ENCODE measurements at places on chromosomes 12 and 14.

DNA sequence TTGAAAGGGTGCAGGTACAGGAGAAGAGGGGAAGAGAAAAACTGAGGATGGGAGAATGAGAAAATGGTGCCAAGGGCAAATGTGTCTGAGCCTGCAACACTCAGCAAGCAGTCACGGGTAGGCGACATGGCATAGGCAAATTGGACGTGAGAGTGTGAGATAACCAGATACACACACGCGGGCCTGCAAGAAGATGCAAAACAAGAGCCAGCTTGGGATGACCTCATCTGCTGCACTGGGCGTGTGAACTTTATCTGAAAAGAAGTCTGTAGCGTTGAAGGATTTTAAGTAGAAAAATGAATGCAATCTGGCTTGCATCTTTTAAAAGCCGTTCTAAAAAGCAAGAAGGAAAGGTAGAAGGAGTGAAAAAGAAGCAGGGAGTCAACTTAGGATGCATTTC, 160.4 kb downstream of the NTF3 start:
- no peak for DNase-seq

- DNase-seq, result no peak
Observed at GRCh38 chr12:121793440-121793837, at the start of gene RHOF. Gene RHOF (minus strand): TSS chr12:121793688. CDS start chr12:121793633, 55 bp downstream.

DNA sequence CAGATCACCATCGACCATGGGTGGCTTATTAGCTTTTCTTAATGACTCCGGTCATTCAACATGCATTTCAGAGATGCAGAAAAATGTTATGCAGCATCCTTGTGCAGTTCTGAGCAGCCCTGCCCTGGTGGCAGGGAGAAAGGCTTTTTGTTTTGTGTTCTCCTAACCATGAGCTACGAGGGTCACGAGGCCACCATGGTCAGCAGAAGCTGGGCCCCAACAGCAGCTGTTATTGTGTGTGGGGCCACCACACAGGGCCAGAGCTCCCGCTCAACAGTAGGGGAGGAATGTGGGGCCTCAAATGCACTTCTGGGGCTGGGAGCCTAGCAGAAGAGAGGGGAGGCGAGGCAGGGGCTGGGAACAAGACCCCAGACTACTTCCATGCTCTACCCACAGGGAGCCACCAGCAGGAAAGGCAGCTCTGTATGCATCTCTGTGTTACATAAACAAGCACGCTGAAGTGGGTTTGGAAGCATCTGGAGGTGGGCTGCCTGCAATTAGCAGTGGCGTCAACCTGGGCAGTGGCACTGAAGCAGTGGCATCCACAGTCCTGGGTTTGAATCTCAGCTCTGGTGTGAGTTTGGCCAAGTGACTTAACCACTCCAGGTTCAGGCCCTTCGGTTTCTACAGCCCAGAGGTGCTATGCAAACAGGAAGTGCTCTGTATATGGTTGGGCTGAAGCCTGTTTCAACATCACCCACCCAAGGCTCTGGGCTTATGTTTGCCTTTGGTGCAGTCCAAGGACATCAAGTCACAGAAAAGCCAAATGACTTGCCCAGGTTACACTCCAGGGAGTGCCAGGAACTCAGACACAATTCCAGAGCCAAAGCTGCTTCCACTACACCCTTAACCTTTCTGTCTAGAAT, 16.3 kb downstream of the GLTP start:
- no peak for DNase-seq

DNA sequence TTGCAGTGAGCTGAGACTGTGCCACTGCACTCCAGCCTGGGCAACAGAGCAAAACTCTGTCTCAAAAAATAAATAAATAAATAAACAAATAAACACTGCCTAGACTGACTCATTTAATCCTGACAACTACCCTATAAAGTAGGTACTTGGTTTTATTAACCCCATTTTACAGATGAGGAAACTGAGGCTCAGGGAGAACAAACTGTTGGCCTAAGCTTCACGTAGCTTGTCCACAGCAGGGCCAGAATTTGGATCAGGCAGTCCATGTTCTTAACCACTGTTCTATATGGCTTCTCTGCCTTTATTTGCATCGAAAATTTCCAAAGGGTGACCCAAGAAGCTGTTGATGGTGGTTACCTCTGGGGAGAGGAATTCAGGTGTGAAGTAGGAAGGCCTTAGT, 5.7 kb upstream of the POP5 start:
- DNase-seq, result no peak

- no peak for DNase-seq
Observed at GRCh38 chr14:99572173-99572999, 31.6 kb downstream of the CCDC85C start.

- no peak for DNase-seq
Observed at GRCh38 chr12:61916831-61917230, 343.4 kb upstream of the USP15 start.

GRCh38 chr14:65431951-65432350, 19.4 kb downstream of the FUT8 start:
- no peak for DNase-seq

- no peak for DNase-seq
Observed at GRCh38 chr14:64824471-64824870, 55.2 kb downstream of the SPTB start.

DNA sequence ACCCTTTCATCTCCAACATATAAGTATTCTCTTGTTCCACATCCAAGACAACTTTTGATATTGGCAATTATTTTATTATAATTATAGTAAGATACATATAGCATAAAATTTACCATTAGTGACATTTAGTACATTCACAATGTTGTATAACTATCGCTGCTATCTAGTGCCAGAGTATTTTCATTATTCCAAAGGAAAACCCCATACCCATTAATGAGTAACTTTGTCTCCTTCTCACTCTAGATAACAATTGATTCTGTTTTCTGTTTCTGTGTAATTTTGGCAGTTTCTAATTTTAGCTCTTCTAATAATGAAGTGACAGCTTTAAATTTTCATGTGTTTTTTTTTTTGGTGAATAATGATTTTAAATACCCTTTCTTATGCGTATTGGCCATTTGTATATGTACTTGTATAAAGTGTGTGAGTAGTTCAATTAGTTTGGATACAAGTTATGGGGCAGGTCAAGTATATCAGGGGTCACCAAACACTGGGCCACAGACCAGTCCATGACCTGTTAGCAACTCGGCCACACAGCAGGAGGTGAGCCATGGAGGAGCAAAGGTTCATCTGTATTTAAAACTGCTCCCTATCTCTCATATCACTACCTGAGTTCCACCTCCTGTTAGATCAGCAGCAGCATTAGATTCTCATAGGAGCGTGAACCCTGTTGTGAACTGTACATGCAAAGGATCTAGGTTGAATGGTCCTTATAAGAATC, 97.2 kb upstream of the SYT1 start:
- no peak for DNase-seq

GRCh38 chr12:64352181-64352580, 38.4 kb downstream of the C12orf56 start:
- DNase-seq, result no peak

DNA sequence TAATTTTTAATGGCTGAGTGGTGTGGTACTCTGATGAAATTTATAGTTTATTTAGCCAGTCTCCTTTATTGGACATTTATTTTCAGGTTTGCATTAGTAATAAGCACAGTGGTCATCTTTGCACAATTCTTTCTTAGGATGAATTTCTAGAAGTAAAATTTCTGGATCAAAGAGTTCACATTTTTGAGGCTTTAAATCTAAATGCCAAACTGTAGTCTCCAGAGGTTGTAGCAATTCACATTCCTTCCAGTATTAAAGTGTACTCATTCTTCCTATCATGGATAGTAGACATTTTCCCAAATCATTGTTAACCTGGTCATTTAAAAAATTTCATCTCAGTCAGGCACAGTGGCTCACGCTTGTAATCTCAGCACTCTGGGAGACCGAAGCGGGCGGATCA, 24.8 kb downstream of the SLC39A9 start:
- no peak for DNase-seq

- no peak for DNase-seq
Observed at GRCh38 chr12:84313323-84313675, 599.3 kb downstream of the SLC6A15 start.

- no peak for DNase-seq
Observed at GRCh38 chr12:67710582-67710981, 62.0 kb downstream of the DYRK2 start.

GRCh38 chr12:24709216-24709615, 239.7 kb downstream of the BCAT1 start:
- DNase-seq, result no peak

GRCh38 chr12:104855599-104855998, 102.5 kb downstream of the SLC41A2 start:
- DNase-seq, result no peak

- no peak for DNase-seq
Observed at GRCh38 chr12:98059659-98060343, 455.6 kb upstream of the TMPO start.

DNA sequence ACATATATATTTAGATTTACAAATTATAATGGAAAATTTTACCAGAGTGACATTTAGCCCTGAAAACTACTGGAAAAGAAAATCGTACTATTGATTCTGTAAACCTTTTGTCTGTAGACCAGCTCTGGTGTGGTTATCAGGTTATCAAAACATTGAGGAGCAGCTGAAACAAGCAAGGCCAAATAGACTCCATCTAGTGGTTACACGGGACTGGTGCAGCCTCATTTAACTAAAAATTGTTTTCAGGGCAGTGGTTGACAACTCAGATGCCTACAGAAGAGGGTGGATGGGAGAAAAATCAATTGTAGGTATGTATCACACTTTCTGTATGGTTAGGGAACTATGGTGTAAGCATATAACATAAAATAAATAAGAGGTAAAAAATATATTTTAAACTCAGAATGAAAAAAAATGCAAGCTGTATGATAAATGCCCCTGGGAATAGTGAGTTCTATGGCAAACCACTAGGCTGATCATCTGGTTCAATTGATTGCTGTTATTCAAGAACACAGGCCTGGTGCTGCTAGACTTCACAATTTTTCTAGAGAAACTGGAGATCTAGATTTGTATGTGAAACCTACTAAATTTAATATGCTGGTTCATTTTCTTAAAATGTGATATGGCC, 51.2 kb downstream of the ACSS3 start:
- no peak for DNase-seq

GRCh38 chr14:37202265-37202664, 4.5 kb downstream of the MIPOL1 start:
- DNase-seq, result no peak

DNA sequence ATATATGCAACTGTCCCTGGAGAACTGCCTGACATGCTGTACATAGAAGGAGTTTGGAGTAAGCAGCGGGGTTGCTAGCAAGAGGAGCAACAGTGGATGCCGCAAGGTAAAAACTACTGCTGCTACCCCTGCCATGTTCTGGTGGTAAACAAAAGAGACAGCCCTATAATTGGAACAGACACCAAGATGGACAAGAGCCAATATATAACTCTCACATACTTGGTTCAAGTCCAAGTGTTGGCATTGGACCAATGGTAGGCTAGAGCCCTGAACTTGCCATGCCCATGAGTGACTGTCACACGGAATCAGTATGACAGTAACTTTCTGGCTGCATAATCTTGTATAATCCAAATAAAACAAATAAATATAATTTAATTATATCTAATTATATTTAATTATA, 13.7 kb downstream of the ATXN7L3B start:
- no peak for DNase-seq

DNA sequence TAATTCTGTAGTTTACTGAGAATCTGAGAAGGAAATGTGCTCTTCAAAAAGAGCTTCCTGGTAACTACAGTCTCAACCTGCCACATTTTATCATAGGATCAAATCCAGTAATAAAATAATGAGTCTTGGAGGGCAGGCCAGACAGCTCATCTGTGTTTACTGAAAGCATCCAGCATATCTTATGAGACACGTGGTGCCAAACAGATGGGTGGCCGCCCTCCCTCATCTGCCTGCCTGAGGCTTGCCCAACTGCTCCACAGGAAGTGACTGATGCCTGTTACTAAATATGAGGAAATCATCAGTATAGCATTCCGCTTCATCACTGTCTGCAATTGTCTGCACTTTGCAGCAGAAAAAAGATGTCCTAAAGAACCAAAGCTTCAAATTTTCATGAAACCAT, 13.5 kb downstream of the DHRS7 start:
- DNase-seq, result peak; percentile 37

DNA sequence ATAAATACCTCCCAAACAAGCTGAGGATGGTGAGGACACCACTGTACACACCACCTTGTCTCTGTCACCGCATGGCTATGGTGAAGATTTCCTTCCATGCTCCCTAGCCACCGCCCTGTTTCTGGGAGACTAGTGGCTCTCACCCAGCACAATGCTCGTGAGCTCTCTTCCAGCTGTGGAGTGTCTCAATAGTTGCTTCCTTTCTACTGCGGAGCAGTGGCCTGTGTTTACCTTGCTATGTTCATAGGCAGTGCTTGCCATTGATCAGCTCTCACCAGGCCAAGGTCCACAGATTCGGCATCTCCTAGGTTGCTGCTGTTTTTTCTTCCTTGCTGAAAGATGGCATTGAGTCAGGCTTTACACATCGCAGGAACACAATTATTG, 313.6 kb upstream of the RTL1 start:
- no peak for DNase-seq

GRCh38 chr14:56414236-56414635, 165.4 kb upstream of the TMEM260 start:
- no peak for DNase-seq
